ENCODE measurements at places on chromosomes 11 and 22. TPM values are rescaled to one million over a fixed set of nuclear protein-coding genes. Genes with fewer than 3 reads are reported as not detected.

DNA sequence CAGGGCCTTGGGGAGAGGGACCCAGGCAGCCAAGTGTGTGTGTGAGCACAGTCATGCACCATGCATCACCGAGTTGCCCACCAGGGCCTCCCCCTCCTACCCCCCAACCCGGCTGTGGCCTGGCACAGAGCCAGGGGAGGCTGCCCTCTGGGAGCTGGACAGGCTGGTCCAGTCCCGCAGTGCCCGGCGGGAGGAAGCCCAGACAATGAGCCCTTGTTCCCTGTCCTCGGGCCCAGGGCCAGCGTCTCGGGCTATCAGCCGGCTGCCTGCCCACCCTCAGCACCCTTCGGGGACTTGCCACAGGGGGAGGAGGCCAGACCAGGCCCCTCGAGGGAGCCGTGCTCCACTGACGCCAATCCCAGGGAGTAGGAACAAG lies 4.5 kb downstream of the LRRC75B start:
- DNase-seq: peak; percentile 95

DNA sequence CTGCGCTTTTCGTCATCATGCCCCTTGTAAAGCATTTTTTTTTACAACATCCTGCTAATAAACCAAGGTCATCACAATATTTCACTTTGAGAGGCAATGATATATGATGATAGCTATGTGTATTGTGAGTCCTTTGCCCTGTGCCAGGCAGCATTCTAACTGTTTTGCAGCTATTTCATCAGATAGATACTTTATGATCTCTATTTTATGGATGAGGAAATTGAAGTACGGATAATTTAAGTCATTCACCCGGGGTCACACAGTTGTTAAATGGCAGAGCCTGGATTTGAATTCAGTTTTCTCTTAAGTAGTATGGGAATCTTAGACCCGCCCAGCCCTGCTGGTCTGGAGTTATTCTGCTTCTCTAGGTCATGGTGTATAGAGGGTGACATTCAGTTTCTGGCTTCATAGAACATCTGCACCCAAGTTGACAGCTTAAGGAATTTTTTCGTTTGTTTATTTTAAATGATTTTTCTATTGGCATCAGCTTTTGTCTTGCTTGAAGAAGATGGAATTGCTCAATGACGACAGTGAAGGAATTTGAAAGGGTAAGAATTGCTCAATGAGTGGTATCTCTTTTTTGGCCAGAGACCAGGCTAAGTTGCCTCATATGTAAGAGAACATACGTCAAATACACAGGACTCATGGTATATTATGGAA lies 926 bp downstream of the PRR5L start:
- no peak for DNase-seq

- no peak for DNase-seq
Observed at GRCh38 chr11:128355558-128355957, 231.8 kb downstream of the ETS1 start.

GRCh38 chr22:42562279-42562678 lies 8.5 kb downstream of the SERHL2 start:
- DNase-seq: peak; percentile 67

- DNase-seq: no peak
Observed at GRCh38 chr11:9750551-9750950, 86.7 kb downstream of the SWAP70 start.

- no peak for DNase-seq
Observed at GRCh38 chr22:40452730-40453487, 82.5 kb downstream of the SGSM3 start.

DNA sequence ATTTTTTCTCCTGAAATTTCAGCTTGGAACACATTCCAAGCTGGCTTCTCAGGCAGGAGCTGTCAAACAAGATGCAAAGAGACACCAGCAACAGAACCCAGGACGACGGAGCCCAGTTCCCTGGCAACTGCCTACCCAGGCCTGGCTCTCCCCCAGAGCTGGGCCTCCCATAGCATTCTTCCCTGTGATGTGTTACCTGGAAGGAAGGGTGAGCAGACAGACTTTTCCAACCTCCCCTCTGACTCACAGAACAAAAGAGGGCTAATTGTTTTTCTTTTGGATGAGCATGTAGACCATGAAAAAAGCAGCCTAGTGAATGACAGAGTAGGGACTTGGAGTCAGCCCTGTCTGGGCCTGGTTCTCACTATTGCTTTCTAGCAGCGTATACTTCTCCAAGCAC lies 55.3 kb upstream of the BMAL1 start:
- no peak for DNase-seq

DNA sequence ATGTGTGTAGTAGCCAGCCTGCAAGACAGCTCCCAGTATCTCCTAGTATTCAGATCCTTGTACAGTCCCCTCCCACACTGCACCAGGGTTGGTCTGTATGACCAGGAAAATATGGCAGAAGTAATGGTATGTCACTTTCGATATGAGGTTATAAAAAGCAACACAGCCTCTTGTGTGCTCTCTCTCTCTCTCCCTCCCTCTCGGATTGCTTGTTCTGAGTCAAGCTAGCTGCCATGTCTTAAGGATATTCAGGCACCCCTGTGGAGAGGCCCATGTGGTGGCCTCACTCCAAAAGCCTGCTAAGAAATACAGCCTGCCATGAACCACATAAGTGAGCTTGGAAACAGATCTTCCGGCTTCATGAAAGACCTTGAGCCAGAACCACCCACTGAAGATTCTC lies 25.4 kb downstream of the FXYD6 start:
- DNase-seq: peak; percentile 30

DNA sequence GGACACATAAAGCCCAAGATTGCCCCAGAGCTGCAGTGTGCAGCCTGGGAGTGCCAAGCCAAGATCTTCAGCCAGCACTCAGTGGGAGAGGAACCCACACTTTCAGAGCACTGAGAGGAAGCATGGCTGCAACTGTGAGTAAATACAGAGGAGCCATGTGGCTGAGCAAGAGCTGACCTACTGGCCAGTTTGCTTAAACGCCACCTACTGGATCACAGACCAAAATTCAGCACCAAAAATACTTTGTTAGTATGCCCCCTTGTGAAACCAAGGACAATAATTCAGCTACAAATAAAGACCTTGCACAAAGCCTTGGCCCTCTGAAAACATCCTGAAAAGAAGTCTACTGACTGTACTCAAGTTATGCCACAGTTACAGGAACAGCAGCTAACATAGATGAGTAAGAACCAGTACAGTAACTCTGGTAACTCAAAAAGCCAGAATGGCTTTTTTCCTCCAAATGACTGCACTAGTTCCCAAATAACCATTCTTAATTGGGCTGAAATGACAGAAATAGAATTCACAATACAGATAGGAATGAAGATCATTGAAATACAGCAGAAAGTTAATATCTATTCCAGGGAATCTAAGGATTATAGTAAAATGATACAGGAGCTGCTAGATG lies 10.1 kb upstream of the OR4A15 start:
- DNase-seq: peak; percentile 25

- no peak for DNase-seq
Observed at GRCh38 chr11:104688731-104689130, 209.5 kb downstream of the CASP12 start.

GRCh38 chr11:1920128-1920908 lies 815 bp downstream of the TNNT3 start:
- no peak for DNase-seq

DNA sequence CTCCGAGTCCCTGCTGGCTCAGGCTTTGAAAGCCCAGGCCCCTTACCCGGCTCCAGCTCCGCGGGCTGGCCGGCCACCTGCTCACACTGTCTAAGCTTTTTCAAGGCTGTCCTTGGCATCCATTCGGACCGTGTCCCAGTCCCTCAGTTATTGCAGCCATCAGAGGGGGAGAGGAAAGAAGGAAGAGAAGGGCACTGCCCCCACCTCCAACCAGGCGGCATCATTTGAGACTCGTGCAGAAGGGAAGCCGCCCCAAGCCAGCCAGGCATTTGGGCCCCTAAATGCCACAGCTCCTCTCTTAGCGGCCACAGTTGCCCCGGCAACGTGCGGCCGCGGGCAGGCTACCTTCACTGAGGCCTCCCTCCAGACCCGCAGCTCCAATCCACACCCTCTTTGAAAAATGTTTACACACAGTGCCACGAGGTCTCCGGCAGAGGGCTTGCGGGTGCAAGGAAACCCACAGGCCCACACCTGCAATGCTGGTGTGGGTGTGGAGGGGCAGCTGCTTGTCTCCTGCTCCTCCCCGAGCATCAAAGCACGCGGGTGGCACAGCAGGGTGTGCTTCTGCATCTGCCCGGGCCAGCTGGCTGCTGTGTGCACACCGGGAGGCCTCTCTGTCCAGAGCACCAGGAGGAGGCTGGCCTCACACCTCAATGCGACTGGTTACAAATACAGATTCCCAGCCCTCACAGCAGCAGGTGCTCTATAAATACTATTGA lies 124.4 kb downstream of the CTTN start:
- DNase-seq: no peak

DNA sequence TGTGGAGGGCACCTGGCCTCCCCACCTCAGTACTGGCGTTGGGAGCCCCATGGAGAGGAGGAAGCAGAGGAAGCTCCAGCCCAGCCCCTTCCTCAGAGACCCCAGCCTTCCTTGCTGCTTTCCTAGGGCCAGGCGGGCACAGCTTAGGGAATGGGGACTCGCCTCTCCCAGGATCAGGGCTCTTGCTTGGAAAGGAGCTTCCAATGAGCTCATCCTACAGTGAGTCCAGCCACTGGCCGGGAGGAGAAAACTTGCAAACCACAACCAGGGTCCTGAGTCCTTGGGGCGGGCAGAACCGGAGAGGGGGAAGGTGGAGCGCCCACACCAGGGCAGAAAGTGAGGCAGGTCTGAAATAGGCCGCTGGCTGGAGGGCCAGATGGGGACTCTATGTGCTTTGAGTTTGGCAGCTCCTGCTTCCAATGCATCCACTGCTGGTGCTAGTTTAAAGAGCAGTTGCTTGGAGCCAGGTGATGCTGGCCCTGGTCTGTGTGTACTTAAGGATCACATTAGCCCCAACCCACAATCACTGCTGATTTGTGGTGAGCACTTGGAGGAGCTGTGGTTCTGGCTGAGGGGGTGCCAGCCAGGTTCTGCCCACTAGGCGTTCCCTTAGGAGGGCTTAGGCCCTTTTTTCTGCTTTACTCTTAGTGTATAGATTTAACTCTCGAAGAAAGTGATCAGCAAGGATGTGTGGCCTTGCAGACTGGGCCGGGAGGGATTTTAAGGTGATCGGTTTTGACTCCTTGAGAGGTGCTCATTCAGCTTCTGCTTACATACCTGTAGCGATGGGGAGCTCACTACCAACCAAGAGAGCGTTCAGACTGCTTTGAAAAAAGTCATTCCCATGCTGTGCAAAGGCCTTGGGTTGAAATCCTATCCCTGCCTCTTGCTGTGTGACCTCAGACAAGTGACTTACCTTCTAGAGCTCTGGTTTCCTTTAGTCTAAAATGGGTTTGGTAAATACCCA lies 81.9 kb downstream of the TP53I11 start:
- no peak for DNase-seq

DNA sequence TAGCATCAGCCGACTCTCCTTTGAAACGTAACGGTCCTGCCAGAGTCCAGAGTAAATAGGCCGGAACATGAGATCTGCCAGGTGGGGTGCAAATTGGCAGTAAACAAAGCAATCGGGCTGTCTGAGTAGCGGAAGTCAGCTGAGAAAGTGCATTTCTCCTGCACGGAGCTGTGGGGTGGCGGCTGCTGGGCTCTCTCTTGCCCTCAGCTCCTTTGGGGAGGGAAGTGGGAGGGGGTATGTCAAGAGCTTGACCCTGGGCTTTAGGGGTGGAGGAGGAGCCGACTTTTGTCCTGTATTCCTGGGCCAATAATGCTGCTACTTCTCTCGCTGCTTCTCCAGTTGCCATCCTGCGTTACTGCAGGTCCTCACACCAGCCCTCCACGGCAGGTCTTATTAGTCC lies 11.6 kb downstream of the GRIK4 start:
- DNase-seq: no peak

GRCh38 chr11:46238078-46238966 lies 39.1 kb upstream of the CREB3L1 start:
- DNase-seq: peak; percentile 84

The RANBP1 gene
- total RNA-seq: 284 TPM

The HBG2 gene
- not detected for total RNA-seq

The PRRG4 gene
- total RNA-seq: 0.93 TPM

The TMPRSS6 gene
- total RNA-seq: 1.5 TPM

The SLC22A8 gene
- not detected for total RNA-seq

The AMPD3 gene
- 10.9 TPM for total RNA-seq

The PANX3 gene
- total RNA-seq: not detected

The GSTT2B gene
- total RNA-seq: 7.9 TPM
